Calu3 (cell line): ENCODE measurements at places on chromosomes 6 and 20.
A peak's percentile ranks its signal among the peaks of the same experiment; 100 is the strongest.

DNA sequence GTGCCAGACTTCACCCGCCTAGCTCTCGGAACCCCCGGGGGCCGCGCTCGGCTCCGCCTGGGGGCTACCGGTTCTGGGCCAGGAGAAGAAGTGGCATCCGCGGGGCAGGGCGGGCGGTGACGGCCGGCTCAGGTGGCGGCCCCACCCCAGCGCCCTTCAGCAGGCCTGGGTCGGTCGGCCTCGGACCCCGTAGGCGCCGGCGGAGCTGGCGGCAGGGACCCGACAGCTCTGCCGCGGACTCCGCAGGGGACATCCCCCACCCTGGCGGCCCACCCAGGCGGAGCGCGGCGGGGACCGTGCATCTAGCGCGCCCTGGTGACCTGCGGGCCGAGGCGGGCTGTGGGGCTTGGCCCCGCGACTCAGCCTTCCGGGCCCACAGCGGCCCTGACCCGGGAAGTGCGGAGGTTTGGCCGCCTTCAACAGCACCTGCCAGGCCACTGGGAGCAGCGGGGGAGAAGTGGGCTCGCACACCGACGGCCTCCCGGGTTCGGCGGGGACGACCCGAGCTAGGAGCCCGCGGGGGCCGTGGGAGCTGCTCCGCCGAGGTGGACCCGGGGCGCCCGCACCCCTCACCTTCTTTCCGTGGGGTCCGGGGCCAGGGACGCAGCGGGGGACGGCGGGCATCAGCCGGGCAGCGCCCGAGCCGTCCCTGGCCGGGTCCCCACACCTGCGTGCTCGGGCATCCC, 87.1 kb downstream of the TMEM242 start:
- DNase-seq: no peak

GRCh38 chr6:68976260-68976659, 341.2 kb downstream of the ADGRB3 start:
- no peak for DNase-seq

GRCh38 chr6:146883640-146884531, 285.1 kb downstream of the ADGB start:
- no peak for DNase-seq

GRCh38 chr6:127381384-127381783, 38.0 kb upstream of the ECHDC1 start:
- DNase-seq: no peak

DNA sequence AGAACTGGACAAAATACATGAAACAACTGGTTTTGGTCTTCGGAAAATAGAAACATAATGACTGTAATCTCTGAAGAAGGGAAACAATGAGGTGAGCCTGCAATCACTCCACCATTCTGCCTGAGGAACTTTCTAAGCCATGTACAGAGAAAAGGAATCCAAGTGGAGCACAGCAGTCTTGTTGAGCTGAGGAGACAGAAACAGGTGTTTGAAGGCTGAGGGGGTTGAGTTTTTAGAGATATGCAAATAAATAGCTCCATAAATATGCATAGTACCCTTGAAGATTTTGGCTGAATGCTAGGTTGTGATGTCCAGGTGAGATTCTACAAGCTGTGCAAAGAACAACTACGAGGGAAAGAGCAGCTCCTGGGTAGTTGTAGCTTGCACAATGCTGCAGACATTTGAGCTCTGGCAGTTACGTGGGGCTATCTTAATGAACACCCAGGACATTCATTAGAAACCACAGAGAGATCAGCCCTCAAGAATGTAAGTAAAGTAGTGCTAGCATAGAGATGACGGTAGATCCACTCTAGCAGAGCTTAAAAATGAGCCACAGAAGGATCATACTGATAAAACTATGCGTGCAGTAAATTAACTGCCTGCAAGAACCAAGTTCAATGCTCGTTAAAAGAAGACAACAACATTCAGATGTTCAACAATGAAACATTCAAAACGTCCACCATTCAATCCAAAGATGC, 24.3 kb downstream of the TUBB2B start:
- no peak for DNase-seq

GRCh38 chr6:75643173-75643572, 41.5 kb downstream of the SENP6 start:
- no peak for DNase-seq

DNA sequence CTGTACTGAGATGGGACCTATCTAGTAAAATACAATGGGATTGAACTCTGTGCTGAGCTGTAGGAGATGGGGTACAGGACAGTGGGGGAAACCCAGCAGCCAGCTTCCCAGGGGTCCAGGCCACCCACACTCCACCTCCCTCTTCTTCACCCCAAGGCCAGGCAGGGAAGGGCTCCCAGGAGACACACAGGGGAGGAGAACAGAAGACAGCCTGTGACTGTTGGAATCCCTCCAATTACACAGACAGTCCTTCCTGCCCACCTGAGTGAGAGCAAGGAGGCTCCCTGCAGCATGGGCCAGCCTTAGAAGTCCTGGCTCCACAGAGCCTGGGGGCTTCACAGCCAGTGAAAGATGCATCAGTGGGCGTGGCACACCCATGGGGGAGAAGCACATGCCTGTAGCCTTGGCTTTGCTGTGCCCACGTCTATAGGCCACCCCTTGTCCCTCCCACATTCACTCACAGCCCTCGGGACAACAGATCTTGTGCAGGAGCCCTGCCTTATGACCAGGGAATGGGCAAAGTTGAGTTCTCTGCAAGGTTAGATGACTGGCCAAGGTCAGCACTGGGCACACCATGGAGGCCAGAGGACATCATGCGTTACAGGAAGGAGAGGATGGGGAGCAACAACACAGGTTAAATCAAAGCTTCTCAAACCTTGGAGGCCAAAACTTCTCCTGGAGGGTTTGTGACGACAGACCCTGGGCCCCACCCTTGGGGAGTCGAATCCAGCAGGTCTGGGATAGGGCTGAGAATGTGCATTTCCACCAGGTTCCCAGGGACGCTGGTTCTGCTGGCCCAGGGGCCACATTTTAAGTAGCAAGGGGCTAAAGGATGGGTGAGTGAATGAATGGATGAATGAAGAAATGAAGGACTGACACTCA, 12.3 kb upstream of the CST7 start:
- DNase-seq: no peak

- DNase-seq: no peak
Measured at GRCh38 chr6:38279423-38279822, 360.3 kb downstream of the BTBD9 start.

- no peak for DNase-seq
Measured at GRCh38 chr20:48471759-48472408, 355.9 kb downstream of the PREX1 start.

DNA sequence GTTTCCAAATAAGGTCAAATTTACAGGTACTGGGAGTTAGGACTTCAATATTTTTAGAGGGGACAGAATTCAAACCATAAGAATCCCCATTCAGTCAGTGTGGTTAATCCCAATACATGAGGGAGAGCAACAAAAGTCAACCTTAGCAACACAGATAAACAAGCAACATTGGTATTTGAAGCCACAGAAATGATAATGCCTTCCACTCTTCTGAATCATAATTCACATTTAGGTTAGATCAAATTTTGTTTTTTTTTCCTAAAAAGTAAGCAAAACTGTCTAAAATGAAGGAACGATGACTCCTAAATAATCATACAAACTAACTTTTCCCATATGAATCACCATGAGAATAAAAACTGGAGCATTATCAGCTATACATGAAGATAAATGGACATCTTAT, 246.0 kb upstream of the TENT5A start:
- DNase-seq: no peak

DNA sequence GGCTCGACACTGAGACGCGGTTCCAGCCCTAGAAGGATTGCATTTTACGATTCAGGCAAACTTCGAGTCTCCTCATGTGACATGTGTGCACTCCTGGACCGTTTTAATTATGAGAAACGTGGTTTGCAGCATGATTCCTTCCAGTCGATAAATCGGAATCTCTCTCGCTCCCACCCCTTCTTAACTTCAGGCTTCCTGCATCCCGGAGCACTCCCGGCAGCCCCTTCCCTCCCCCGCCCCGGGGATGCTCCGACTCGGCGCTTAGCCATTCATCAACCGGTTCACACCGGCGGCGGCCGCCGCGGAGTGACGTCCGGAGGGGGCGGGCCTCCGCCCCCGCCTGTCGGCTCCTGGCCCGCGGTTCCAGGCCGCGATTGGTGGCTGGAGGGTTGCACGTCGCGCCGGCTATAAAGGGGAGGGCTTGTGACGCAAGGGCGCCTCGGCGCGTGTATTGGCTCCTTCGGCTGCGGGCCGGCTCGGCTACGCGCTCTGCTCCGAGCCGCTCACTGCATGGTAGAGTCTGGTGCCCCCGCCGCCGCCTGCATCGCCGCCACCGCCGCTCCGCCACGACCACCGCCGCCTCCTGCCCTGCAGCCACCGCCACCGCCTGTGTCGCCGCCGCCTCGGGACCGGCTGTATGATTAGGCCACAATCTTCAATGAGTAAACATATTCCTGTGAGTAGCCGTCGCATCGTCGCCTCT, at the start of the genes LOC128125822 and PTP4A1:
TSS of gene LOC128125822 (plus strand) at position 437 of the 703 bp plus-strand sequence.
TSS of gene PTP4A1 (plus strand) at position 437 of the 703 bp plus-strand sequence. CDS start 4,401 bp downstream, outside the sequence.
- peak; percentile 97 for DNase-seq

- no peak for DNase-seq
Measured at GRCh38 chr6:149365197-149365596, 34.9 kb upstream of the SUMO4 start.

DNA sequence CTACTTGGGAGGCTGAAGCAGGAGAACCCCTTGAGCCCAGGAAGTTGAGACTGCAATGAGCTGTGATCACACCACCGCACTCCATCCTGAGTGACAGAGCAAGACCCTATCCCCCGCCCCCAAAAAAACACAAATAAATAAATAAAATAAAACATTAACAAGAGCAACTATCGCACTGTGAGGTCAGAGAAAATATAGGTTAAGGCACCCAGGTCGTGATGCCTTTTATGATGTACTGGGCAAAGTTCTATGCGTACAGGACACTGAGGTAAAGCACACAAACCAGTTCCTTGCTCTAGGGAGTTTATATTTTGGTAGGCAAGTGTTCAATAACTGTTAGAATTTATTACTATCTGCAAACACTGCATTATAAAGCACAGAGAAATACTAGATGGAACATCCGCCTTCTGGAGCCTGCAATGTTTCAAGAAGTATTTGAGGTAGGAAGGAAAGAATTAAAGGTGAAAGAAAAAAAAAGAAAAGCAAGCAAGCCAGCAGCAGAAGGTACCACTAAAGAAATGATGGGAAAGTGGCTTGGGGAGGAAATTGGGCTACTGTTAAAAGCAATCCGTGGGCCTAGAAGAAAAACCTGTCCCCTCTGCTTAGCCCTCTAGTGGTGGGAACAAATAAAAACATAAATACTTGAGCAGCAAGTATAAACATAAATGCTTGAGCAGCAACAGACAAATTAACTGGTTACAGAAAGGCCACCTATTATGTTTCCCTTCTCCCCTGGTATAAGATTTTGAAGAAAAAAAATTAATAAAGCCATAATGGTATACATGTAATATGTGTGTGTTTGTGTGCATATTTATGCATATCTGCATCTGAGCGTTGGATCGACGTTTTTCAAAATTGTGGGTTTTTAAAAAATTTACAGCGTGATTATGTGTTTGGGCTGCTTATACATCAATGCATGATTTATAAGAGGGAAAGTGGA, 128.0 kb downstream of the PHACTR1 start:
- DNase-seq: no peak

DNA sequence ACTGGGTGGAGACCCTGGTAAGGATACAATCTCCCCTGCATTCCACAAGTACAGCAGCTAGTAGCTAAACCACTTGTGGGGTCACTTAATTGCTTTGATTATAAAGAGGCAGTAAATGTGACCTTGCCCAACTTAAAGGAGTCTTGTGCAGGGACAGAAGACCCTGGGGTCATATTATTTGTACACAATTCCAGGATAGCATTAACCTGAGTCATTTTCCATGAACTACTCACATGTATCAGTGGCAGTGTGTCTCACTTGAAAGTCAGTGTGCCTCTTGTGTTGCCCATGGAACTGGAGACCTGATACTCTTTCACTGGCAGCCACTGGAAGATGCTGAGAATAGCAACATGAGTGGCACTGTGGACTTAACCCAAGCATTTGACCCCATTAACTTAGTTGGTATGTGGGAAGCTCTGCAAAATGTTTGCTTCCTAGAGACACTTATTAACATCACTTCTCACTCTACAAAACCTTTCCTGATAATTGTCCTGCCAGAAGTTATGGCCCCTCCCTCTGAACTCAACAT, 28.9 kb downstream of the CLIC5 start:
- no peak for DNase-seq

DNA sequence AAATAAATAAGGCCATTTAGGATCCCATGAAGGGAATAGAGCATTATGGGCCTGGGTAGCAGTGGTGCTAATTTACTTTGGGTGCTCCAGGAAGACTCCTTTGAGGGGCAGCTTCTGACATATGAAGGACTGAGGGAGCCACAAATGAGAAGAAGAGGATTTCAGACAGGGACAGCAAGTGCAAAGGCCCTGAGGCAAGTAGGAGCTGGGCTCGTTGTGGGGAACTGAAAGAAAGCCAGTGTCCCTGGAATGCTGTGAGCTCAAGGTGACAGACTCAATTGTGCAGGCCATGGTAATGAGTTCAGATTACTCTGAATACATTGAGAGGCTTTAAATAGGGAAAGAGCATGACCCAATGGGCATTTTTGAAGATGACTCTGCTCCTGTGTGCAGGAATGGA, 307.6 kb downstream of the TSHZ2 start:
- DNase-seq: no peak

DNA sequence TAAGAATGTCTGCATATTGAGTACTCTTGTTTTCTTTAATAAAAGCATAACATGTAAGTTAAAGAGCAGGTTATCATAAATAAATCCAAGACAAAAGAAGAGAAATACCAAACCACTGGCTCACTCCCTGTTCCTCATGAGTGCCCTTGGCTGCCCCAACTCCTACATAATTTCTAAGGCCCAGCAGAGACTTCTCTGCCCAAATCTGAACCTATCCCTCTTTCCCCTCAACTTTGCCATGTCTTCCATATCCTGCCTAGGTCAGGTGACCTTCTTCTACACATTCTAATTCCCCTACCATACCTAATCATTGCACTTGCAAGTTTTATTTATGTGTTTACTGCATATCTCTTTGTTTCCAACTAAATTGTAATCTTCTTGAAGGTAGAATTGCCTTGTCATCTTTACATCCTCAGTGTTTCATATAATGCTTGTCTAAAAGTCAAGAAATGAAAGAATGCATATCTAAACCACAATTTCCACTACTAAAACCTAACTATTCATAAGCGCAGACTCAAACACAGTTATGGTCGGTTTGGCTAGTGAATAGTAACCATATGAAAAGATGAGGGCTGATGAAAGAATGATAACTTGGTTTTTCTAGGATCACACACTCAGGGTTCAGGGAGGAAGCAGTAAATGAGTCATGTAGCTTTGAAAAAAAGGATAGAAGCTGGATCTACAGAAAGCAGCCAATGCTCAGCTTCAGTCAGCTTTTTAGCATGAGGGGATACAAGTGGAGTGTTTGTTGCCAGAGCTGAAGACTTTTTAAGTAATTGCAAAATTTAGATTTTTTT, 53.3 kb upstream of the EYA4 start:
- no peak for DNase-seq

- DNase-seq: no peak
Measured at GRCh38 chr6:51529240-51529639, 558.2 kb downstream of the PKHD1 start.

DNA sequence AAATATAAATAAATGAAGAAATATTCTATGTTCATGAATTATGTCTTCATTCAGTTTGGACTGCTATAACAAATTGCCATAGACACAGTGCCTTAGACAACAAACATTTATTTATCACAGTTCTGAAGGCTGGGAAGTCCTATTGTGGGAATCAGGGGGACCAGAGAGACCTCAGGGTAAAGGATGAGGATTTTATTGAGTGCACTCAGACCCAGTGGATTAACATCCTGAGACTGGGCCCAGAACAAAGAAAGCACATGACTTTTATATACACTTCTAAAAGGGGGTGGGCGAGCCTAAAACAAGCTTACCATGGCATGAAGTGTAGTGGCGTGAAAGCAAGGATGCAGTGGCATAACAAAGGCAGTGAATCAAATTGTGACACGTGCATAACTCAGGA, 26.9 kb upstream of the CBLN4 start:
- DNase-seq: no peak
